ENCODE measurements at places on chromosomes 16 and 17. TPM values are rescaled to one million over a fixed set of nuclear protein-coding genes. Genes with fewer than 3 reads are reported as not detected.

ACSM5 gene
- not detected for polyA plus RNA-seq

TBC1D3L gene
- polyA plus RNA-seq, result 22.8 TPM

SLFN12L gene
- polyA plus RNA-seq, result not detected

CORO7 gene
- polyA plus RNA-seq, result 17.4 TPM

CCDC200 gene
- 3.5 TPM for polyA plus RNA-seq

SNX20 gene
- 0.94 TPM for polyA plus RNA-seq

HSF5 gene
- polyA plus RNA-seq, result 0.25 TPM

C17orf50 gene
- not detected for polyA plus RNA-seq

PTGES3L gene
- 70.1 TPM for polyA plus RNA-seq
